ENCODE measurements at places on chromosomes 3 and 15. TPM values are rescaled to one million over a fixed set of nuclear protein-coding genes. Genes with fewer than 3 reads are reported as not detected.

The SLC28A2 gene
- polyA plus RNA-seq = not detected

The XCR1 gene
- not detected for polyA plus RNA-seq

The MED12L gene
- 0.26 TPM for polyA plus RNA-seq

The CHRFAM7A gene
- polyA plus RNA-seq = 0.09 TPM

The DAZL gene
- not detected for polyA plus RNA-seq

The TRIM42 gene
- not detected for polyA plus RNA-seq

The C2CD4A gene
- polyA plus RNA-seq = not detected

The CX3CR1 gene
- not detected for polyA plus RNA-seq

The PCOLCE2 gene
- 0.96 TPM for polyA plus RNA-seq

The HTR3E gene
- not detected for polyA plus RNA-seq

The SERPINI1 gene
- polyA plus RNA-seq = 0.88 TPM

The SLC9C1 gene
- polyA plus RNA-seq = not detected

The BCL2A1 gene
- polyA plus RNA-seq = 2.7 TPM

The KCTD6 gene
- polyA plus RNA-seq = 9.6 TPM

The KNG1 gene
- not detected for polyA plus RNA-seq

The PP2D1 gene
- polyA plus RNA-seq = not detected

The MFSD1 gene
- polyA plus RNA-seq = 69.6 TPM

The IQCF5 gene
- polyA plus RNA-seq = not detected

The SLC12A1 gene
- not detected for polyA plus RNA-seq

The DNAJA4 gene
- 2.5 TPM for polyA plus RNA-seq

The RAMAC gene
- 37.4 TPM for polyA plus RNA-seq

The ATP13A4 gene
- polyA plus RNA-seq = 0.04 TPM

The CDHR4 gene
- polyA plus RNA-seq = 0.09 TPM

The GOLGA6L7 gene
- not detected for polyA plus RNA-seq

The B2M gene
- 5,536 TPM for polyA plus RNA-seq

The GABRR3 gene
- not detected for polyA plus RNA-seq

The CLDN11 gene
- polyA plus RNA-seq = 445 TPM

The MYO5C gene
- polyA plus RNA-seq = 0.14 TPM

The SAMMSON gene
- polyA plus RNA-seq = not detected

The ACAA1 gene
- 47.6 TPM for polyA plus RNA-seq

The INSYN1 gene
- 0.29 TPM for polyA plus RNA-seq

The MOBP gene
- not detected for polyA plus RNA-seq

The STAB1 gene
- polyA plus RNA-seq = not detected

The CAMKV gene
- not detected for polyA plus RNA-seq

The ITPKA gene
- polyA plus RNA-seq = 1.5 TPM

The FGF7 gene
- polyA plus RNA-seq = 175 TPM

The PLCD1 gene
- 17.0 TPM for polyA plus RNA-seq

The RTP3 gene
- polyA plus RNA-seq = 0.06 TPM

The ATG7 gene
- polyA plus RNA-seq = 35.4 TPM

The MME gene
- 61.7 TPM for polyA plus RNA-seq

The ZCWPW2 gene
- 0.76 TPM for polyA plus RNA-seq
